ENCODE measurements at places on chromosomes 7 and 10.

DNA sequence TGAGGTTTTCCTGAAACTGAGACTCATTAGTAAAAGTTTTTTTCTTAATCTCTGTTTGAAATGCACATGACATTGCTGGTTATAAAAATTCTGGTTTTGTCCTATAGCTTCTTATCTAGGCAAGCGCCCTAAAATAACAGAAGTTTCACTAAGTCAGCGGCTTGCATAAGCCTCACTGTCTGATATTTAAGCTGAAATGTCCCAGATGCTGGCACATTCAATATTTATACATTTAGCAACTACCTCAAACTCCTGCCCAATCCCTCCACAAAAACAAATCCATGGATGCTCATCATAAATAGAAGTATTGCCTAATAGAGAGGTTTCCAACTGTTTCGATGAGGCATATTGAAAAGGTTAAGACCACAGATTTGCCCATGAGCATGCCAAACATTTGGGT is 83.1 kb upstream of the EGR2 start:
- no peak for DNase-seq

- no peak for DNase-seq
These were observed 206.7 kb upstream of the POT1 start for GRCh38 chr7:125136341-125136740.

- DNase-seq, result no peak
These were observed 36.3 kb downstream of the RBM20 start for GRCh38 chr10:110680273-110681020.

- DNase-seq, result no peak
These were observed 7.2 kb upstream of the LAMTOR4 start for GRCh38 chr7:100141555-100141949.

DNA sequence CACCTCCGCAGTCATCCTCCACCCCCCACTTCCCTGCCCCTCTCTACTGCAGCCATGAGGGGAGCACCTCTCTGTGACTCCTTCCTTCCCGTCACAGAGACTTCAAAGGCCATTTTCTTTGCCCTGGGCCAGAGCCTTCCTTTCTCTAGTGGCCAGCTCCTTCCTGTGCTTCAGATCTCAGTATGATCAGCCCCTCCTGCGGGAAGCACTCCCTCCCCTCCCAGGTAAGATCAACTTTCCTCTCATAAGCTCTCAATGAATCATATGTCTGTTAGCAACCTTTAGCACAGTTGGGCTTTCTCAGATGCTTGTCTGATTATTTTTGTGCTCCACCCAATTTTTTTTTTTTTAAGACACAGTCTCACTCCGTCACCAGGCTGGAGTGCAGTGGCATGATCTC is 241.0 kb upstream of the PRSS1 start:
- DNase-seq, result no peak

- no peak for DNase-seq
These were observed 64.1 kb downstream of the XPNPEP1 start for GRCh38 chr10:109859221-109859620.

DNA sequence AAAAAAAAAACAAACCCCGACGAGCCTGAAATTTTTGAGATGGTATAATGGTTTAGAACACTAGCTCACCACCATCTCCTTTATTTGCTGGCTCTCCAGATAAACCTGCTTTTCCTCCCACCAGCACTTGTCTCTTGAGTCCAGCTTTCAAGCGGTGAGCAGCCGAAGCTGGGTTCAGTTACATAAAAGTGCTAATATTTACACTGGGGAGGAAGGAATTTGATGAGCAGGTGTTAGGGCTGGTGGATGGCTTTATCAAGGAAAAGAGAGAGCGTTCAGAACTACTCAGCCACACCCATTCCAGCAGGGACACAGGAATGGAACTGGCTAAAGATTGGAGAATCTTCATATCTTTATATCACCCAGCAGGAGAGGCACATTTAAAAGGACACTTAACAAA is 6.6 kb upstream of the CALML3 start:
- DNase-seq, result no peak

DNA sequence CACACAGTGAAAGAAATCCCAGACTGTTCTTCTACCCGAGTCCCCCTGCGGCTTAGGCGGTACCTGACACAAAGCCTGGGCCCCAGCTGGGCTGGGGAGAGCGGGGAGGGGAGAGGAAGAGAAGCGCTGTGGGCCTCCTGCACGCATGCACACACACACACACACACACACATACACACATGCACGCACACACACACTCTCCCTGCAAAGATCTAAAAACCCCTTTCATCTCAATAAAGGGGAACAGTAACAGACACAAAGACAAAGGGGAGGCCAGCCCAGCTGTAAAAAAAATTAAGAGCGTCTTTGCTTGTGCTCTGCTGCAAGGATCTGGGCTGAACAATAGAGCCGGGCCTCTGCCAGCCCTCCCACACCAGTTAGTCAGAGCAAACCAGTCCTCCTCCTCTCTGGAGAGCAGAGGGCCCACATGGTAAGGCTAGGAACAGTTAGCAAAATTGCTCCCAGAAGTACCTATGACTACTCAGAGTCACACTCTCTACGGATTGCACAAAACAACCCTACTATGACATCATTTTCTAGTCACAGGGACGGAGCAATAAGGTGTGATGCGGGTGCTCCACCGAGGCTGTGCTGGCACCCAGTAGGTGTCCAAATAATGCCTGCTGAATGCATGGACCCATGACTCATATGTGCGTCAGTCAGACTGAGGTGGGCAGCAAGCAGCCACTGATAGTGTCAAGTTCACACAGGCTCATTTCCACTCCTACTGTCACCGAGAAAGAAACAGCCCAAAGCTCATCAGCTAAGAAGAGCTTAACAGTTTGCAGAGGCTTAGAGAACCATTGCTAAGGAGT is 9.2 kb downstream of the ITPRIP start:
- DNase-seq, result no peak

DNA sequence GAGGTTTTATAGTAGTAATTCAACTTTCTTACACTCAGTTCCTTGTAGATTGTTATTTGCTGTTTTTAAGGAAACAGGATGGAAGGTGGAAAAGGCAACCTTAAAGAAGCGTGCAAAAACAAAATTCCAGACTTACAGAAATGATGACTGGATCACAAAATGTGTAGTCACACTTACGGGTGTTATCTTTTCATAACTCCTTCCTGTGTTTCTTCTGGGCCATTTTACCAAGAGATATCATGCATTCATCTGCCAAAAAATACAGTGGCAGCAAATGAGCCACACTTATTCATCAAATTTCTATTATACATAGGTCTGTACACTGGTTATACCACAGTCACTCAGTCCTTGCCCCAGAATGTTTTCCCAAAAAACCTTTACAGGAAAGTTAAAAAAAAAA is 94.3 kb upstream of the IL6 start:
- DNase-seq, result no peak

DNA sequence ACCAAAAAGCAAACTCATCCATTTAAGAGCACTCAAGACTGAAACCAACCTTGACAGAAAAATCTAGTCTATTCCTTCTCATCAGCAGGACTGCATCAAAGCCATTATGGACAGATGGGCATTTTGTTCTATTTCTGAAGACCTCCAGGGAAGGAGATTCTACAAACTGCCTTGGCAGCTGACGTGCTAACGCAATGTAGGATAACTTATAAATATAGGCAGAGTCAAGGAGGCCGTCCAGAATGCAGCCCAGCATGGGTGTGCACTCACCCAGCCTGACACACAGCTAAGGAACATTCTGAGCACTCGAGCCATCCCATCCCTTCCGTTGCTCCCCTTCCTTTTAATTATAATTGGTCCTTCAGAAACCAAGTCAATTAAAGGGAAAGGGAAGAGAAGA is 25.3 kb upstream of the NEBL start:
- DNase-seq, result no peak

DNA sequence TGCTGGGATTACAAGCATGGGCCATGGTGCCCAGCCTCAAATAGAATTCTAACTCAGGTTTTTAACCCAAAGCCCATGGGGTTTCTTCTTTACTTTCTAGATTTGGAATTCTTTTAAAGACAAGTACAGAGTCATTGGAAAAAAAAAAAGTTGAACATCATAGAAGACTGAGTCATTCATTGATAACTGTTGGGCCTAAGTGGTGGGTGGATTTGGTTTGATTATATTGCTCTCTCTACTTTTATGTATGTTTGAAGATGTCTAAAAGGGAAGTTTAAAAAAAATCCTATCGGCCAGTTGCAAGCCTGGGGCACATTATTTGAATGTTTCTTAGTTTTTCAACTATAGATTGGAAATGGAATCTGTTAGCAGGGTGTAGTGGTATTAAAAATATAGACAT is 49.7 kb downstream of the INPP5F start:
- DNase-seq, result no peak

DNA sequence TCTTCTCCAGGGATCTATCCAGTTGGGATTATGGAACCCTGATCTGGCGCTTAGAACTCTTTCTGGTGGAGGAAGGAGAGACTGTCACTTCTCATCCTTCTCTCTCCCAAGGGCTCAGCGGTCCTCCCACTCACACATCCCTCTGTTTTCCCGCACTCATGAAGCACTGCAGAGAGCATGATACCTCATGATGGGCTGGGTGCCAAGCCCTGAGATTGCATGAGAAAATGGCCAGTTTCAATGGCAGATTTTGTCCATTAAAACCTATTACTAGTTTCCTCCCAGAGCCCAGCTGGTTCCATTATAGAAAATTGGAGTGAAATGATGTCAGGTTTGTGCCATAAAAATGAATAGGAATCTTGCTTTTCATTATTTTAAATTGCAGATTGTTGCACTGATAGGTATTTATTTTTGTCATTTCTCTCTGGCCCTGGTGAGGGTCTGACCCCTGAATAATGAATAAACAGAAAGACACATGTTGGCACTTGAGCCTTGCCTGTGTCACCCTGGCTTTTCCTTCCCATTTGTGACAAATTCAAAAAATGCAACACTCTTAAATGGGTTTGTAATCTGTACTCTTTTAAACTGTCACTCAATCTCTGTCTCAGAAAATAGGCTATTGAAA is 1151.1 kb downstream of the TYW1 start:
- DNase-seq, result no peak

GRCh38 chr10:44510379-44511115 is 125.7 kb upstream of the CXCL12 start:
- no peak for DNase-seq

- DNase-seq, result no peak
These were observed at the start of gene CLDN15 for GRCh38 chr7:101237206-101238067. TSS of gene CLDN15 (minus strand) at chr7:101237802. CDS start at chr7:101237581, 221 bp downstream.

DNA sequence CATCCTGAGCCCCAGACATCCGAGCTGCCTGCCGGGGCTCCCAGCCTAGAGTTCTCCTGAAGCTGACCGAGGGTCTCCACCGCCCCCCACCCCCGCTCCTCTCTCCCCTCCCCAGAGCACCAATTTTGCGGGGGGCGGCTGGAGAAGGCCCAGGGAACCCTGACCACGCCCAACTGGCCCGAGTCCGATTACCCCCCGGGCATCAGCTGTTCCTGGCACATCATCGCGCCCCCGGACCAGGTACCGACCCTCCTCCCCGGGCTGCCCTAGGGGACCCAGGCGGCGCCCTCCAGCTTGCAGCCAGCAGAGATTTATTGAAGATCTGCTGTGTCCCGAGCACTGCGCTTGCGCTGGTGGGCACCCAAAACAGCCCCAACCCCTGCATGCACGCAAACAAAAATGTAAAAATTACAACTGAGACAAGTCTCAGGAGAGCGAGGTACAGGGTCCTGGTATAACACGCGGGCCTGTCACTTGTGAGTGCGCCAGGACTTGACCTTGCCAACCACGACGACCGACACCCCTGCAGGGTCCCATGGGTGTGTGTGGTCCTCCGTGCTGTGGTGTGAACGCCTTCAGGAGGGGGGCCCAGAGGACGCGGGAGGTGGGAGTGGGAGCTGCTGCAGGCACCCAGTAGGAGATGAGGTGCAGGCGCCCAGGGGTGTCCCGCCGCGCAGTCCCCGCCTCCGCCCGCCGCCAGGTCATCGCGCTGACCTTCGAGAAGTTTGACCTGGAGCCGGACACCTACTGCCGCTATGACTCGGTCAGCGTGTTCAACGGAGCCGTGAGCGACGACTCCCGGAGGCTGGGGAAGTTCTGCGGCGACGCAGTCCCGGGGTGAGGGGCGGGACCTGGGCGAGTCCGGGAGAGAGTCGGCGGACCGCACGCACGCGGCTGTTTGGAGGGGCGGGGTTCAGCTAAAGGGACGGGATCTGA is 3.1 kb downstream of the PCOLCE start:
- no peak for DNase-seq

DNA sequence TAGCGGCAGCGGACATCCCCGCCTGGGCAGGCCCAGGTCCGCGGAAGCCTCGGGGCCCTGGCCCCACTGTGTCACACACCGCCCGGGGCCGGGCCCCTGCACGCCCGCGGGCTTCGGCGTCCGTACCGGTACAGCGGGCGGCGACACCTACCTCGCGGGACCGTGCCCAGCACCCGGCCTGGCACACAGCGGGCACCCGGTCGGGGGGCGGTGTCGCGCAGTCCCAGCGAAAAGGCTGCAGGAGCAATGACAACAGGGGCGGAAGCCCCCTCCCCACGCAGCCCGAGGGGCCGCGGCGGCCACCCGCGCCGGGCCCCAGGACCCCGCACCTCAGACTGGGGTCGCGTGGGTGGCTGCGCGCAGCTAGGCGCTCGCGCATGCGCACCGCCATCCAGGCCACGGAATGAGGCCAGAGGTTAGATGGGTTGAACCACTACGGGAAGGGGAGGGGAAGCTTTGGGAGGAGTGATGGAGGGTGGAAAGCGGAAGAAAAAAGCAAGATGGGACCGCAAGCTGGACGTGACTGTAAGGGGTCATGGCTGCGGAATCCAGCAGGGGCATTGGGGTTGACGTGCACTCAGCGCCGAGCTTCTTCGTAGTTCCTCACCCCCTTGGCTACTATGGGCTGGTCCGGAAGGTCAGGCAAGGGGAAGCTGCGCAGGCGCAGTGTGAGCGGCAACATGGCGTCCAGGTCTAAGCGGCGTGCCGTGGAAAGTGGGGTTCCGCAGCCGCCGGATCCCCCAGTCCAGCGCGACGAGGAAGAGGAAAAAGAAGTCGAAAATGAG is at the start of the genes BCCIP and UROS:
BCCIP (plus strand) TSS at position 669 of the 785 bp plus-strand sequence; CDS start at position 681, 12 bp downstream.
UROS (minus strand) TSS at position 381 of the 785 bp plus-strand sequence. CDS start 6,759 bp downstream, outside the sequence.
- DNase-seq, result peak; percentile 82

DNA sequence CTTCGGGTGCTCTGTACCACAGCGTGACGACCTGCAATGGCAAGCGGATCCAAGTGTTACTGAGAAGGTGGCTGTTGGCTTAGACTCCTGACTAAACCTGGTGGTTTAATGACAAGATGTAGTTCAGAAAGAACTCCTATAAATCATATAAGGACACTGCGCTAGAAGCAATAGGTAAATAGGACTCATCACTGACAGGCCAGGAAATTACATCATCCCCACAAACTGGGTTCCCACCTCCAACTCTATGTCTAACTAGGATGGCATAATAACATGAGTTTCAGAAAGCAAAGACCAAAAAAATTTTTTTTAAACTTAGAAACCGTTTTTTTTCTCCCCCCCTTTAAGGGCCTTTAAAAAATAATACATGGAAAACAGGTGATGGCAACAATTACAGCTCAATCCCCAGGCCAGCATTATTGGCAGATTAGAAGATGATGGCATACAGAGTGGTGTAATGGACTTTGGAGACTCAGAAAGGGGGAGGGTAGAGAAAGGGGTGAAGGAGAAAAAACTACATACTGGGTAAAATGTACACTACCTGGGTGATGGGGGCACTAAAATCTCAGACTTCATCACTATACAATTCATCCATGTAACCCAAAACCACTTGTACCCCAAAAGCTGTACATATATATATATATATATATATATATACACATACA is 81.4 kb upstream of the FAM133B start:
- no peak for DNase-seq

Measured in foreskin melanocyte (primary cell).